ENCODE measurements at places on chromosomes 3 and 15.

GRCh38 chr15:70488002-70488605 is 275.3 kb downstream of the UACA start:
- ATAC-seq = peak; percentile 78

- ATAC-seq = no peak
These were observed 5.9 kb upstream of the PPP1R2 start for GRCh38 chr3:195548987-195549386.

- ATAC-seq = no peak
These were observed 8.0 kb upstream of the PXK start for GRCh38 chr3:58324391-58325390.

DNA sequence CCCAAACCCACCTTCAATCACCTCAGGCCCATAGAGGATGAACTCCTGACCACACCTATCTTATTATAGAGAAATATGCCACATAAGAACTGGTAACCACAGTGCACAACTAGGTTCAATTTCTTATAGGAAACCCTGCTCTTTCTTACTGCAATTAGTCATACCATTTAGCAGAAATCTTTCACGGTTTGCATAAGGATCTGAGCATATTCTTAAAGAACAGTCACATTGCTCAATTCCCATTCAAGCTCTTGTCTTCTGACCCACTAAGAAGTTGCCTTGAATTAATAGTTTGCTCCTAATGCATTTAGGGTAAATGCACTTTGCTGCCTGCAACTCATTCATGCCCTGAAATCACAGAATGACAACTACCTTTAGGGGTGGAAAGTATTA is 9.2 kb downstream of the ERC2 start:
- ATAC-seq = no peak

GRCh38 chr15:46654993-46655392 is 1020.2 kb downstream of the SQOR start:
- no peak for ATAC-seq

DNA sequence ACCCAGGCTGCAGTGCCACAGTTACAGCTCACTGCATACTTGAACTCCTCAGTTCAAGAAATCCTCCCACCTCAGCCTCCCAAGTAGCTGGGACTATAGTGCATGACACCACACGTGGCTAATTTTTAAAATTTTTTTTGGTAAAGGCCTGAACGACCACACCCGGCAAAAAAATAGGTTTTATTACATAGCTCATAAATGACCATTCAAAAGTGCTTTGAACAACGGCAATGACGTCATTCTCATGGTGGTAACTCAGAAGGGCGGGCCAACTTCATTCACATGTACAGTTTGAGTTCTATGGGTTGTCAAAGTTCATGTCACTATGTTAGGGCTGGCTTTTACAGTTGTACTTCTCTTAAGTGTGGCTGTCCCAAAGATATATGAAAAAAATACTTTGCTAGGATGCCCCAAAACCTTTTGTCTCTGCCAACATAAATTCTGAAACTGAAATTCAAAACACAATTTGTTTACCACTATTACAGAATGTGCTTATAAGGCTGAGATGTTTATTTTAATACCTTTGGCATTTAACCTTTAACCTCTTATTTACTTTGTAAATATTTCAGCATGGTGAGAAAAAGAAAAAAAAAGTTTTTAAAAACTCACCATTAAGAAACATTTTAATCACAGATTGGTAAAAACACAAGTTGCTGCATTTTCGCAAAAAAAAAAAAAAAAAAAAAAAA is 6.2 kb downstream of the MYO1E start:
- ATAC-seq = no peak

DNA sequence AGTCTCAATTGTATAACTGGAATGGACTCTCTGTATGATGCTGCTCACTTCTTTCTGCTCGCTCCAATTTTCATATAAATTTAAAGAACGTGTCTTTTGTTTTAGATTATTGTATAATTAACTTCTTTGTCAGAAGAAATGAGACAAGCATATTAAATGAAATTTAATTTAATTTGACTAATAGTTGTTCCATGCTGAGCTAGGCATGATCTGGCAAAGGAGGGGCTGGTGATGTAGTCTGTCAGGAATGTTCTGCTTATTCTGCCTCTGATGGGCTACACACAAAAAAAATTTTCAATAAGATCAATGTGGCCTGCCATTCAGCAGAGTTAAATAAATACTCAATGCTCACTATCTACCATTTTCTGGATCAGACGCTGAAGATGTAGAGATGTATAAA is 208.4 kb upstream of the CD96 start:
- no peak for ATAC-seq

DNA sequence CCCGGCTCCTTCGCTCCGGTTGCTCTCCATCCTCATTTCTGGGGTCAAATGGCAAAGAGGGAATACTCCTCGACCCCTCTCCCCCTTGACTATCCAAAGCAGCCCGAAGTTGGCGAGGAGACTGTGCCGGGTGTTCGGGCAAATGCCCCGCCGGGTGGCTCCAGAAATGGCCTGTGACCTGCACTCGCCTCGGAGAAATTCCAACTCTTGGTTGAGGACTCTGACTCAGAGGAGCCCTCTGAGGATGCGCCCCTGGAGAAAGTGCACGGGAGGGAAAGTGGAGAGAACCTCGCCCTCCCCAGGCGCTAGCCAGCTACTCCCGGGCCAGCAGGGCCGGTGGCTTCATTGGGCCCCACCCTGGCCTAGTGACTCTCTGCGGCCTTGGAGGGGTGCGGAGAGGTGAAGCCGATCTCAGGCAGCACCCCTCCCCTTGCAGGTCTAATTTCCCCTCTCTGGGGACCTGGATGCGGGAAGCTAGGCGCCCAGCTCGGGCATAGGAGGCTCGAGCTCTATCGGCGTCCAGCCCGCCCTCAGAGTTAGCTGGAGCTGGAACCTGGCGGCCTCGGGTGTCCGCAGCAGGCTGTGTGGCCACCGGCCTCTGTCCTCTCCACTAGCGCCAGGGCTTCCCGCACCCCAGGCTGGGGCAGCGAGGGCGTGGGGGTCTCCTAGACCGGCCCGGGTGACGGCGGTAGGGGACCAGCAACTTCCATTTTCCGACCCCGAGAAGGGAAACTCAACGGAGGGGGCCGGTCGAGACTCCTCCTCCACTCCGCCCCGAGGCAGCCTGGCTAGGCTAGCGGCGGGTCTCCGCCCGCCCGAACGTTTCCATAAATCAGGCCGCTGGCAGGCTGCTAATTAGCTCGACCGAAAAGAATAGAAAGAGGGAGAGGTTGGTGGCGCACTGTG is 29.4 kb downstream of the NR2F2 start:
- ATAC-seq = peak; percentile 37

GRCh38 chr3:171088964-171089754 is 62.6 kb upstream of the SLC2A2 start:
- ATAC-seq = peak; percentile 95

GRCh38 chr3:37221407-37221806 is 47.0 kb upstream of the LRRFIP2 start:
- ATAC-seq = peak; percentile 56

DNA sequence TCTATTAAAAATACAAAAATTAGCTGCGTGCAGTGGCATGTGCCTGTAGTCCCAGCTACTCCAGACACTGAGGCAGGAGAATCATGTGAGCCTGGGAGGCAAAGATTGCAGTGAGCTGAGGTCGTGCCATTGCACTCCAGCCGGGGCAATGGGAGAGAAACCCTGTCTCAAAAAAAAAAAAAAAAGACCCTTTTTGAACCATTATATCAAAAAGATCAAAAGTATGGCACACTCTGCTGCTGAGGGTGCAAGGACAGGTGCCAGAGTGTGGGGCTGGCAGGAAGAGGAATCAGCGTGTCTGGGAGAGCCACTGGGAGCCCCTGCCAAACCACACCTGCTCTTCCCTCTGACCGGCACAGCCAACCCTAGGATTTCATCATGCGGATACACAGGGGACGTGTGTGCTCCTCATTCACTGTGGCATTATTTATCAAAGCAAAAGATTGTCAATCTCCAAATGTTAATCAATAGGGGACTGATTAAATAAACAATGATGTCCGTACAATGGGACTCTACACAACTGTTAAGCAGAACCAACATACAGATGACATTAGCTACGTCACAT is 147.3 kb upstream of the TLE3 start:
- ATAC-seq = no peak

- ATAC-seq = no peak
These were observed 43.7 kb upstream of the CD47 start for GRCh38 chr3:108134555-108134880.

DNA sequence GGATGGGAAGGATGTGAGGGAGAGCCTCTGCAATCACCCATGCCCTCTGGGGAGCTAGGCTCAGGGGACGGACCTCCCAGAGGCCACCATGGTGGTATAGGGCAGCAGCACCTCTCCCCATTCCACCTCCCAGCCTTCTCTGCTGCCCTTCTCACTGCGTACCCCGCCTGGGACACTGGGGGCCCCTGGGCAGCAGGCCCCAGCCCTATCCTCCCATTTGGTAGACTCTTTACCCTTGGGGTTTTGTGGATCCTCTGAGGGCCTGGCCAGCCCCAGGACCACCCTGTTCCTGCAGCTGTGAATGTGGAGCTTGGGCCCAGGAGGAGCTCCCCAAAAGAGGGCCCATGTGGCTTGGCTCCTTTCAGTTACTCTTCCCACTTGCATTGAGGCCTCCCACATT is 131.9 kb downstream of the DNAJB8 start:
- no peak for ATAC-seq

GRCh38 chr3:52288674-52289073 is 1.0 kb downstream of the GLYCTK start:
- ATAC-seq = no peak

- no peak for ATAC-seq
These were observed 39.5 kb upstream of the ZNF385D start for GRCh38 chr3:21790466-21790865.
